ENCODE measurements at places on chromosomes 1 and 21.

DNA sequence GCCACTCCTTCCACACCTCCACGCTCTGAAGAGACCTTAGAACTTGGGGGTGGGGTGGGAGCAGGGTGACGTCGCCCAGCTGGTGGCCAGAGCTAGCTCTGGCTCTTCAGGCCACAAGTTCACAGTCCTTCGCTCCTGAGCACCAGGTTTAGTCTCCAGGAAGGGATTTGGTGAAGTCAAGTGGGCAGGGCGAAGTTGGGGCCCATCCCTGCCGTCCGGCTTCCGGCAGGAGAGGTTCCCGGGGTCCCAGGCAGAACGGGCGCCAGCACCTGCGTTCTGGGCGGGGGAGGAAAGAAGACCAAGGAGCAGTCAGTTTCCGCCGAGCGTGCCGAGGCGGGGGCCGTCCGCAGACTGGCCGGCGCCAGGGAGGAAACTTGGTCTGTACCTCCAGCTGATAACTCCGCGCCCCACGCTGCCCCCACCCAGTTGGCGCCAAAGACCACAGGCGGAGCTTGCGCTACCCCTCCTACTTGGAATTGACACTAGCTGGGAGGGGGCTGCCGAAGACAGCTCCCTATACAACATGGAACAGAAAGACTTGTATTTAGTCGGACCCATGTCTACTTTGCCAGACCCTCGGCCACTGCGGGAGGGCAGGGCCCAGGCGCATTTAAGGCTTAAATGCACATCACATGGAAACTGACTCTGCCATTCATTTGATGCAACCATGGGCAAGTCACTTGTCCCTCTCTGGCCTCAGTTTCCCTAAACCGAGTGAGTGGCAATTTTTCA, 995 bp downstream of the ID3 start:
- peak; percentile 60 for DNase-seq

GRCh38 chr1:15100880-15101760, 52.4 kb upstream of the TMEM51 start:
- DNase-seq = no peak

DNA sequence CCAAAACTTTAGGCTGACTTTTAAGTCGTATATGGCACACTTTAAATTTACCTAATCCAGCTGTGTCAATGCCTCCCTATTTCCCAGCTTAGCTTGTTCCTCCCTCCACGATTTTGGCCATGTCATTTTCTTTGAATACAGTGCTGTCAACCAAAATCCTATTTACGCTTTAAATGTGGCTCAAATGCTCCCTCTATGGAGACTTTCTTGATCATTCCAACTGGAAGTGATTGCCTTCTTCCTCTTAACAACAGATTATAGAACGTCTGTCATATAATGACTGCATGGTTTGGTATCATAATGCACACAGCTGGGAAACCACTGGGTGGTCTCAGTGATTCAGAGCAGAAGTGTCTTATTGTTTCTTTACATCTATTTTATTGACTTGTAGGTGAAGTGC, 18.9 kb upstream of the BATF3 start:
- no peak for DNase-seq

DNA sequence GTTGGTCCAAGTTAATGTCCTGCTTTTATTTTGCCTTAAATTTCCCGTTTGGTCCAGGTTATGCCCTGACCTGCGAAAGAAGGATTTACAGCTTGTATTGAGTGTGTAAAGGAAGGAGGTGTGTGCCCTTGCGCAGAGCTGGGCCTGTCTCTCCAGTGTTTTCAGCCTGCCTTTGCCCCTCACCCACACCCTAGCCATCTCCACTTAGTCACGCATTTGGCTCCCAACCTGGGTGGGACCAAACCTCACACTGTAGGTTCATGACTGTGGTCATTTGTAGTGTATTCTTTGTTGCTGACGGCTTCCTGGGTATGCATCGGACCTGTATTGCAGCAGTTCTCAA, 572 bp upstream of the SRSF10 start:
- DNase-seq = peak; percentile 81

DNA sequence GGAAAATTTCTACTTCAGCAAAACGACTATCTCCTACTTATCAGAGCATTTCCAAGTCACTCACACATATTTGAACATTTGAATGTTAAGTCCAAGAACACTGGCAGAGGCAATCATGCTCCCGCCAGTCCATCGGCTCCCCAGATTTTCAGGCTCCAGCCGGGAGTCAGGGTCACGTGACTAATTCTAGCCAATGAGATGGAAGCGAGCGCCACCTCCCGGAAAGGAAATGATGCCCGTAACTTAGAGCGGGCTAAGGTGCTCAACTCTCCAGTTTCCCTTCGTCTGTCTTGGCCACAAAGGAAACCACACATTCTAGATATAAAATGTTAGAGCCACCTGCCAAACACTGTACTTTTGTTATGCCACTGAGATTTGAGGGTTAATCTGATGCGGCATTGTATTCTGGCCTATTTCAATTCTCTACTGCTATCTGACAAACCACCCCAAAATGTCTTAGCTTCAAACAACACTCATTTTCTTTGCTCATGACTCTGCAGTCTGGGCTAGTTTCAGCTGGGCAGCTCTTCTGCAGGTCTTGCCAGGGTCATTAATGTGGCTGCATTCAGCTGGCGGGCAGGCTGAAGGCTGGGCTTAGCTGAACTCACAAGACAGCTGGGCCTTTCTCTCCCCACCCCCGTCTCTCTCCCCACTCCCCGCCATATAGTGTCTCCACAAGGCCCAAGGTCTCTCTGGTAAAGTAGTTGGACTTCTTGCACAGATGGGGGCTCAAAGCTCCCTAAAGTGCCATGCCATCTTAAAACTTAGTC, 16.5 kb upstream of the LHX4 start:
- DNase-seq = peak; percentile 72

DNA sequence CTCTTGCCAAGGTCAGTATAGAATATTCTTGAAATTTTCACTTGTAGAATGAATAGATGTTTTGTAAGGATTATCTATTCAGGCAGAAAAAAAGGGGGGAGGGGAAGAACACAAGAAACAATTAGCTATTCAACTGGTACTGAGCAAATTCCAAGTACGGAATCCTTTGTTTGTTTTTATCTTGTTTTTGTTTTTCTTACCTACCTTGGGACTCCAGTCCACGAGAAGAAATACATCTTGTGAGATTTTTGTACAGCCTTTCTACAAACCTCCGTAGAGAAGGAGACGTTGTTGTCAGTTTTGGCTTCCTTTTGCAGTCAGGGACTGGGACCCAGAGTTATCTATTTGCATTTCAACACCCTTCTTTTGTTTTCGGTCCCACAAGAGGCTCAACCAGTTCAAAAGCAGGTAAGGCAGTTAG, 36.0 kb downstream of the ZNF281 start:
- DNase-seq = no peak

- no peak for DNase-seq
Measured at GRCh38 chr1:9373619-9374018, 80.9 kb downstream of the SPSB1 start.

- DNase-seq = peak; percentile 70
Measured at GRCh38 chr1:240611619-240612480, at the start of gene GREM2. TSS of gene GREM2 (minus strand) at chr1:240612155. CDS start at chr1:240493475, 118,680 bp downstream.

DNA sequence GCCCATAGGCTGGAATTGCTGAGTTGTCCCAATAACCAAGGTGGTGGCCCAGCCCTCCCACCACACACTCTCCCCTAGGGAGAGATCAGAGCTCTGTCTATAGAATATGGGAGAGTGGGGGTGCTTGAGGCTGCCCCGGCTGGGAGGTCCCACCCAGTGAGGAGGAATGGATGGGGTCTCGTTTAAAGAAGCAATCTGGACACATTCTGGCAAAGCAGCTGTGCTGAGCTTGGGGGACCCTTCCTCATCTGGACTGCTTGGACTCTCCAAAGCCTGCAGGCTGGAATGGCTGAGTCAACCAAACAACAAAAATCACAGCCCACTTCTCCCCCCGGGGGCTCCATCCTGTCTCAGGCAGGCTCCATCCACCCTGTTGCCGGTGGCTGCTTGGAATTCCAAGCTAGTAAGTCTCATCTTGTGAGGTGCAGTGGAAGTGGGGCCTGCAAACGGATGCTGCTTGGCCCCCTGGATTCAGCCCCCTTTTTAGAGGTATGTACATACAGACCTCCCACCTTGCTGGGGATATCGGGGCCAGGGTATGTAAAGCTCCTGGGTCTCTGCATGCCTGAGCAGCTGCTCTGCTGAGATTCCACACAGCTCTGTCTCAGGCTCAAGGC, 67.1 kb upstream of the FAM78B start:
- no peak for DNase-seq

DNA sequence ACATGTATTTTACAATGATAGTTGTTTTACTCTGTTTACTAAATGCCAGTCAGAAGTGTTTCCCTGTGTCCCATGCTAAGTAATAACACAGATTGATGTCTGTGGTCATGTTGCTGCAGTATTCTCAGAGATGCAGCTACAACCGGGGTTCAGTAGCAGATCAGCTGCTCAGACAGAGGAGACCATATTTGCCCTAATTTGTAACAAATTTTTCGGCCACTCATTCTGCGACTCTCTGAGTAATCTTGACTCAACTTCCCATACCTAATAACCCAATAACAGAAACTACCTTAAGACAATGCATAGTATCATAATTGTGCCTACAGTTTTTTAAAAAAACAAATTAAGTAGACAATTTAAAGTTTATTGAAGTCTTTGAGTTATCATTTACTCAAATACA, 32.6 kb downstream of the NIBAN1 start:
- peak; percentile 45 for DNase-seq

GRCh38 chr1:38026592-38027200, 14.2 kb downstream of the UTP11 start:
- peak; percentile 76 for DNase-seq

GRCh38 chr21:34092262-34092921, 19.0 kb downstream of the MRPS6 start:
- DNase-seq = peak; percentile 31

GRCh38 chr1:46183079-46183847, 7.0 kb upstream of the P3R3URF start:
- no peak for DNase-seq

DNA sequence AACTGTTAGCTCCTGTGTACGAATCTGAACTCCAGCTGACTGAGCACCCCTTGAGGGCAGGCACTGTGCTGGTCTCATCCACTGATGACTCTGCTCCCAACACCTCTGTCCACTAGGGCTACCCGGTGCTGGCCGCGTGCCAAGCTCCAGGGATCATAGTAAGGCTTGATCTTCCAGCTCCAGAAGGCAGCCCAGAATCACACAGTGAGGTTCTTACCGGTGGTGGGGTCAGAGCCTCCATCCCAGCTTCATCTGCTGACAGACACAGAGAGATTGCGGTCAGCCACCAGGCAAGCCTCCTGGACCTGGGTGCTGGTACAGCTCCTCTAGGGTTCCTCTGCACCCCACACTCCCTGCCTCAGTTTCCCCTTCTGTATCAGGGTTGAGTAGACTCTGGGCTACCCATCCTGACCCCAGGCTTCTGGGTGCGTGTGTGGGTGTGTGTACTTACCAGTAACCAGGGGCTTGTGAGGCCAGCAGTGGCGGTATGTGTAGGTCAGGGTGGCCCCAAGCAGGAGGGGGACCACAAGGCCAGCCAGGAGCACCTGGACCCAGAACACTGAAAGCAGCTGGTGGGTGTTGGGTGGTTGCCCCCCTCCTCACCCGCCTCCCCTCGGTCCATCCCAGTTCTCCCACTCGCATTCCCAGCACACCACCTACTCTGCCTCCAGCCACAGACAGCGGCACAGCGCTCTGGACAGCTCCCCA, 3.4 kb downstream of the TNFRSF25 start:
- DNase-seq = no peak

- no peak for DNase-seq
Measured at GRCh38 chr1:38027201-38028104, 14.9 kb downstream of the UTP11 start.

DNA sequence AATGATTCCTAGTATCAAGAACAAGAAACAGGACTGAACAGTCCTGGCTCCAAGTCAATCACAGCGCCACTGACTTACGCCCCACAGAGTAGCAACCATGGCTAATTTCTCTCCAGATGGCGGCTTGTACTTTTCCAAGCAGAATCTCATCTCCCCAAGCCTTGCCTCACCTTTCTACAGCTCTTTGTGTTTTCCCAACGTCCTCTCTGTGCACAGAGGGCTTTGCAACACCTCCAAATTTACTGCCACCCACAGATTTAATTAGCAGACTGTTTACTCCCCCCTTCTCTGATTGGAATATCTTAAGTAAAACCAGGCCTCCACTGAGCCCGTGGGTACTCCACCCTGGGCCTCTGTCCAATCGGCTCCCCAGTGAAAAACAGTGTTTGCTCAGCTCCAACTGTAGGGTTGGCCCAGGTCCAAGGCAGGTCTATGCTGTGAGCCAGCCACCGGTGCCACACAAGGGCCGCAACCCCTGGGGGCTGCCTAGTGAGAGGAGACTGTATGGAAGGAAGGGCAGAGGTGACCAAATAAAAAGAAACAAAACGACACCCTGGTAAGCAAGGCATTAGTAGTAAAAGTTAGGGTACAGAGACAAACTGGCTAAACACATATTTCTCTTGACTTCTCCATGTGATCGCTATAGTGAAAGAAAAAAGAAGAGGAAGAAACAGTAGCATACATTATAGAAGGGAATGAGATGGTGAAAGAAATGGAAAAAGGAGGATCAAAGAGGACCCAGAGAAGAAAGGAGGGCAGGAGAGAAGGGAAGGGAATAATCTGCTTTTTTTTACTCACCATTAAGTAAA, 128.4 kb upstream of the SOD1 start:
- no peak for DNase-seq

DNA sequence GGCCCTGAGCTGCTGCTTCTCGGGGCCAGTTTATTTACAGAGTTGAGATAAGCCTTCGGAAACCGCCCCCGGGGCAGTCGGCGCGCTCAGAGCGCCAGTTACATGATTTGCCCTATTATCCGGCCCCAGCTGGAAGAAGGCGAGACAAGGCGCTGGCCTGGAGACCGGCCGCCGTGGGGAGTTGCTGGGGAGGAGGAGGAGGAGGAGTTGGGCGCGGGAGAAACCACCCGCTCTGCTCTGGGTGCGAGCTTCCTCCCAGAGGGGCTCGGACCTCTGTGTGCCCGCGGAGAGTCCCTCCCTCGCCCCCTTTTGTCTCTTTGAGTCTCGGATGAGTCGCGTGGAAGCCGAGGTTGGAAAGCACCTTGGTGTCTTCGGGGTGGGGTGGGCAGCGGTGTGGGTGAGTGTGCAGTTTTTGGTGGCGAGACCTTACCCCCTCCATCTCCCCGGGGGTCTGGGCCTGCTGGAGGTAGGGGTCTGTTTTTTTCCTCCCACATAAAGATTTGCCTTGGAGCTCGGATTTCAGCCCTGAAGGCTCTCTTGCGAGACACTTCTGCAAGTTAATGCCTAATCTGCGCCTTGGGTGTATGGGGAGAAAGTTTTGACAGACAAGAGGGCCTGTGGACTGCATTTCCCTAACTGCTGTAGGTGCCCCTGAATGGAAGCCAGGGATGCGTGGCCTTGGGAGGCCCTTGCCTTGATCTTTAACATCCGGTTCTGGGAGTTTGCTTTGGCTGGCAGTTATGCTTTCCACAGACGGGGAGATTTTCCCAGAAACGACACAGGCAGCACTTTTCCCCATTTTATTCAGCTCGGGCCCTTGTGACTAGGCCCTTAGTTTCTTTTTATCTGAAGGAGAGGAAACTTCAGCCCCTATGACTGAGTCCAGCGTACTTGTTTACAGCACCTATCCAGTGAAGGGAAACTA, 80.0 kb downstream of the NDUFS5 start:
- DNase-seq = peak; percentile 53
